COLO829 (cell line): ENCODE measurements at places on chromosomes 7 and 10.

DNA sequence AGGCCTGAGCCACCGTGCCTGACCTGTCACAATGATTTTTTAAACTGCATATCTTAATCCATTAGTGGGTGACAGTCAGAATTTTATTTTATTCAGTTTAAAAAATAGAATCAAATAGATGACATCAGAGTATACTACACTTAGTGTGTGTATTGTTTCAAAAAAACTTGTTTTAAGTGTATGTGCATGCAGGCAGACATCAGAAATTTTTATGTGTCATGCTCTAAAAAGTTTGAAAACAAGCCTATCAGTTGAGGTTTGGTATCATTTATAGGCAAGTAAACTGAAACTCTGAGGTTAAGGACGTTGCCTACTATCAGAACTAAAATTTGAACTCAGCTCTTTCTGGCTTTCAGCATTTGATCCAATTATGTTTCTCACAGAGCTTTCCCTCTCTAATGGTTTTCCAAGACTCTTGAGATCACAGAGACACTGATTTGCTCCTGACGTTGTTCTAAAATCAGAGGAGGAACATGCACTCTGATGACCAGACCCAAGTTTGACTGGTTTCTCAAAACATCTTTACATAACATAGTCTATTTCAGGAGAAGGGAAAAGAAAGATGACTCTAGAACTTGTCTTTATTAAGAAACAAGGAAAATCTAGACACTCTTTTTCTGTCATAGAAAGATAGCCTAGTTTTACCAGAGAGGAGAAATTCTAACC lies 188.6 kb downstream of the AUTS2 start:
- no peak for DNase-seq

DNA sequence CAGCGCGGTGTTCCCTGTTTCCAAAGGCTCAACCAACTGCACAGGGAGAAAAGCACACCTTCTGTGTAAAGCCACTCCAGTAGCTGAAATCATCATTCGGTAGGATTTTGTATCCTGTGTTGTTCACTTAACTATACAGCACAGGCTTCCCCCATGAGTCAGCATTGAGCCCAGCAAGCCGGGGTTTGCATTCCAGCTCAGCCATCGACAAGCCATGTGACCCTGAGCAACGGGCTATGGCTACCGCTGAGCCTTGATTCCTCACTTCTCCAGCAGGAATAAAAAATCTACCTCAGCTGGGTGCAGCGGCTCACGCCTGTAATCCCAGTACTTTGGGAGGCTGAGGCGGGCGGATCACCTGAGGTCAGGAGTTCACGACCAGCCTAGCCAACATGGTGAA lies 44.1 kb upstream of the ATP6V0A4 start:
- DNase-seq, result no peak

DNA sequence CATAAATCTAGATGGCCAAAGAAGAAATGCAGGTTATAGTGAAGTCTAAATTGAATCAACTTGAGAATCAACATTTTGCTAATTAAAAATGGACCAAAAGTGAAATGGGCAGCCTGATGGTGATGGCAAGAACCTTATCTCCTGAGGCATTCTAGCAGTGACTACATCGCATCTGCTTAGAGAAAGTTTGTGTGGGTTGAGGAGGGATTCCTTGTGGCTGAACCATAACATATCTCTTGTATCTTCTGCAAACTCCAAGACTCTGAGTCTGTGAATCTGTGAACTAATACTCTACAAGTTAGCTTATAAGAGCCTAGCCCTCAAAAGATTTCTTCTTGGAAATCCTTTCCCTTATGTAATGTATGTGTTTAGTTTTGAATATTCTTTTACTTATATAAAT lies 85.6 kb downstream of the PRKG1 start:
- no peak for DNase-seq

- peak; percentile 57 for DNase-seq
Measured at GRCh38 chr7:73822319-73823173, 8.2 kb upstream of the CLDN4 start.

DNA sequence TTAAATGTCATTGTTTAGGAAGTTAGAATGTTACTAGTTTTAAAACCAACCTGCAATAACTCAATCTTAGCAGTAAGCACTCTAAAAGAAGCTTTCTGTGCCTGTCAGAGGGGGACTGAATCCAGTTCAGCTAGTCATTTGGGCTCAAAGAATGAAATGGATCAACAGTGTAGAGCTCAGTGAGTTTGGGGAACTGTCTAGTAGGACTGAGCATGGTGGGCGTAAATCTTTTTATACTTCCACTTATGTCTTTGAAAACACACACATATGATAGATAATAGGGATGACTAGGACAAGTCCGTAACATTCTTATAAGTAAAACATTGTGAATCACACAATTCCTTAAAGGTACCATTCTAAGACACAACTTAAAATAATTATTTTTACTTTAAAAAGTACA lies 11.5 kb downstream of the GSAP start:
- no peak for DNase-seq

- DNase-seq, result no peak
Measured at GRCh38 chr10:114261076-114261475, 22.0 kb downstream of the VWA2 start.
